M059J (cell line): ENCODE measurements at places on chromosomes 4 and X. TPM values are rescaled to one million over a fixed set of nuclear protein-coding genes. Genes with fewer than 3 reads are reported as not detected.

DNA sequence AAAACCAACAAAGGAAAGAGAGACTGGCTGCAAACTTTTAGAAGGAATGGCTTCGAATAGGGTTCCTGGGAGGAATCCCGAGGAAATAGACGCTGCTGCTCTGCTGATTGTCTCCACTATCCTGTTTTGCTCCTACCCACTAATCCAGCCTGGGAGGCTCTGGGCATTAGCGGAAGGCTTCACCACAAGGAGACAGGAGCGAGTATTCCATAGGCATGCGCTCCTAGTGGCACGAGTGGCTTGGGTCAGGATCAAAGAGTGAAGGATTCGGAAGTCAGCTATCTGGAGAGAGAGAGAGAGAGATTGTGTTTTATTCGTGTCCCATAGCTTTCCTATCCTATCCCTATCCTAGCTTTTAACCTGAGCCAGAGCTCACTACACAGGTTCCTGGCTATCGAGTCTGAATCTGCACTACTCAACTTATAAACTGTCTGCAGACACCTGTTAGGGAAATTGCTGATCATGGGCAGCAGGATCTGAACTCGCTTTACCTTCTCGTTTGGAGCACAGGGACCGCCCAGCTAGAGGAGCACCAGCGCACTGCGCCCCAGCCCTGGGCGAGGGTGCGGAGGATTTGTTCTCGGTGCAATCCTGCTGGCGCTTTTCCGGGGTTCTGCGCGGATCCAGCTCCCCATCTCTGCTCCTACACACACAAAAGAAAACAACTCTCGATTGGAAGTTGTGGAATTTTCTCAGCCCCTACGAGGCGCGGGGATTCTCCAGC is 740 bp upstream of the NPY2R start:
- DNase-seq: peak; percentile 2

GRCh38 chrX:7132335-7133049 is 15.0 kb upstream of the STS start:
- DNase-seq: peak; percentile 76

DNA sequence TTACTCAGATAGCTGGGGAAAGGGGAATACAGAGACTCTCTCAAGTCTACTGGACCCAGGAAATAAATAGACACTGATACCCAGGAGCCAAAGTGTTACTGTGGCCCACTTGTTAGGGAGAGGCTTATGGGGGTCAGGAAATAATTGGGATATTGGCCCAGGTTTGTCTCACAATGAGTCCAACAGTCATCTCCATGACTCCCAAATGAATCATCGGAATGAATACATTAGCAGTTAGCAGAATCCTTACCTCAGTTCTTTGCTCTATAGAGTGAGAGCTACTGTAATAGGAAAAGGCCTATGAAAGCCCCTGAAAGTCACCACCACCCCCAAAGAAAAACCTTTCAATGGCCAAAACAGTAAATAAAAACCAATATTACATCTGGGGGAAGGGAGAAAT is 42.4 kb upstream of the ARHGEF6 start:
- peak; percentile 75 for DNase-seq

- no peak for DNase-seq
These were observed 10.2 kb upstream of the TMEM156 start for GRCh38 chr4:39042366-39042765.

CNOT6L gene
- total RNA-seq: 5.8 and 8.1 TPM in 2 replicates

WNK3 gene
- 3.1 and 3.6 TPM in 2 replicates for total RNA-seq
